Stimulated activated CD8-positive, alpha-beta memory T cell treated with anti-CD3 and anti-CD28 coated beads, Interleukin-4, amount 100 ng/mL, for 4 hours (primary cell): ENCODE measurements at places on chromosomes 12 and 14.

DNA sequence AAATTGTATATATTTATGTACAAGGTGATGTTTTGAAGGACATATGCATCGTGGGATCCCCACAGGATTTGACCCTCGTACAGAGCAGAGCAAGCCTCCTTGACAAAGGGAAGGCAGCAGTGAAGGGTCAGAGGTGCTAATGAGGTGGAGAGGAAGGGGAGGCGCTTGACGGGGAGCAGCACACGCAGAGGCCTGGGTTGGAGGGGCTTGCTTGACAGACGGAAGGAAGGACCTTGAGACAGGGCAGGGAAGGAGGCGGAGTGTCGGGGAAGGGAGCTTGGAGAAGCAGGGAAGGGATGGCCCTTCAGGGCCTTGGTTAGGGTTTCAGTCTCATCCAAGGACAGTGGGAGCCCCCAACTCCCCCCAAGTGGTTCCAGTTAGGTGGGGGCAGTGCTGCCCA lies 52.6 kb downstream of the ZNF664 start:
- DNase-seq = no peak

DNA sequence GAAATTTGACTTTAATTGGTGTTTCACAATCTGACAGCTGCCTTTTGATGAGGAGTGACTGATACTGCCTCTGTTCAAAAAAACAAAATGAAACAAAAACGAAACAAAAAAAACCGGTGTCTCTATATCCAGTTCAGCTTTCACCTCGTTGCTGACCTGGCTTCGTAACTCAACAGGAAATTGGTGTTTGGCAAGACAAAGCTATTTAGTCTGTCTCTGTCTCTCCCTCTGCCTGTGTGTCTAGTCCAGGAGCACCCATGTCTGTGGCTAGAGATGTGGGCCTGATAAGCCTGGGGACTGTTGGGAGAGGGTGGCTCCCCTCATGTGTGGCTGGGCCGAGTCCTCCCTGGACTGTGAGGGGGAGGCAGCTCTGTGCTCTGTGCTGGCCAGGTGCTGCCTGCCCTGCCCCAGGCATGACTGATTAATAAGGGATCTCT lies 11.3 kb downstream of the CACNA1C start:
- DNase-seq = no peak

DNA sequence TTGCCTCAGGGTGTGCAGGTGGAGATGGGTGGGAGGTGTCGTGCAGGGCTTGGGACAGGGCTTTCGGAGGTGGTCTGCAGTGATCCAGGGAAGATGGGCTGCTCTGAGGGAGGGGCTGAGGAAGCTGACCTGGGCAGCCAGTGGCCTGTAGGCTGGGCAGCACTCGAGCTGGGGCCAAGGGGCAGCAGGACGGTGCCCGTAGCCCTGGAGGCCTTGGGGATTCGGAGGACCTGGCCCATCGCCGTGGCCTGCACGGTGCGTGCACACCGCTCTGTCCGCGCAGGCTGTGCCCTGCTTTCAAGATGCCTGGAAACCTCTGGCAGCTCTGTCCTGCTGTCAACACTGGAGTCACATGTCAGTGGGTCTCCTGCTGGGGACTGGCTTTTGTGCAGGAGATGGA lies 9.1 kb downstream of the PACS2 start:
- no peak for DNase-seq

DNA sequence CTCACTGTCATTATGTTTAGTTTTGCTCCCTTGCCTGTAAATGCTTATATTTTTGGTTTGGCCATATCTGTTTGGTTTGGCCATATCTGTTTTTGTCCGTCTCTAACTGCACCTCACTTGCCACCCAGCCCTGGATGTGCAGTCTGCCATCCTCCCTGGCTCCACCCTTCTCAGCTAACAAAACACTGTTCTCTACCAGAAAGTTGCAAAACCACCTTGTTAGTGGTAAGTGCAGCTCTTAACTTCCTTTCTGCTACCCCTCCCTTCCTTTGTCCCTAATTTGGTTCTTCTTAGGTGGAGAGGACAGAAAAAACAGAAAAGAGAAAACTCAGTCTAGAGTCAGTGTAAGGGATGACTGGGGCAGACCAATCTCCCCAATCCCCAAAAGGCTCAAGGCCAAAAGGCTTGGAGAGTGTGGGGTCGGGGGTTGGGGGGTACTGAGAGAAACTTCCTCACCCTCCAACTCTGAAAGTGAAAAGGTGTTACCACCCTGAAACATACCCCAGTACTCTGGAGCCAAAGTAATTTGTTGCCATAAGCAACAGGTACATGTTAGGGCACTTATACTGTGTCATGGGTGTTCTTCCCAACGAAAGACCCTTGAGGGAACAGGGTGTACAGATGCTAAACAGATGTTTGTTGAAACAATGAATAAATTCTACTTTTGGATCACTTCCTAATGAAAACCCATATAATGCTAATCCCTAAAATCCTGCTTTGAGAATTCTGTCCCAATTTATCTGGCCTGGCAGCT lies 5.0 kb downstream of the BIN2 start:
- DNase-seq = no peak

DNA sequence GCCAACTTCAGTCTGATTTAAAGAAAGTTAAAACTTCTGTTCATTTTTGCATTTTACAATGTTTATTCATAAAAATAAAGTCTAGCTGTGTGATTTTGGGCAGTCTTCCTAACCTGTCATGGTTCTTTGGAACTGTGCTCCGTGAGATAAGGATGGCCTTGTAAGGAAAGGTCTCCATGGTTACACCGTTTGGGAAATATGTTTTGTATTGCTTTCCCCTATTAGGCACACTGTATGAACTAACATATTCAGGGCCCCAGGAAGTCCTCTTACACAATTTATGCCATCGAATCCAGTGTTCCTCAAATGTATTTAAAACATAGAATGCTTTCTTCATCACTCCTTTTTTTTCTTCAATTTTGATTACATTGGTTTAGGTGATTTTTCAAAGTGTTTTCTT lies 54.5 kb downstream of the APAF1 start:
- DNase-seq = no peak

DNA sequence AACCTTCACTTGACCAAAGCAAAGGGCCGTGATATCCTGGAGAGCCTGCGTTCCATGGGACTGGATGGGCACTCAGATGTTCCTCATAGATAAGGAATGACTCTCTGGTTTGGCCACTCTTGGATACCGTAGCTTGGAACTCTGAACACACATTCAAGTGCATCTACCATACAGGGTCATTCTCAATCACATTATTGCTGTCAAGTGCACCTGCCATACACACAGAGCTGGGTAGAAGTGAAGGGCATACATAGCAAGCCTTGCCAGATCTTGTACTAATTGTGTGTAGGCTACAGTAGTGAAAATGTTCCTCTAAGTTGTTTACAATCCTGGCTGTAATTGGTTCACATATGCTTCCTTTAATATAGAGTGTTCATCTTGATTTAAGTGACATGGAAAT lies 58.3 kb downstream of the PELI2 start:
- no peak for DNase-seq

- DNase-seq = no peak
Observed at GRCh38 chr12:79650440-79650839, 40.3 kb downstream of the PAWR start.

DNA sequence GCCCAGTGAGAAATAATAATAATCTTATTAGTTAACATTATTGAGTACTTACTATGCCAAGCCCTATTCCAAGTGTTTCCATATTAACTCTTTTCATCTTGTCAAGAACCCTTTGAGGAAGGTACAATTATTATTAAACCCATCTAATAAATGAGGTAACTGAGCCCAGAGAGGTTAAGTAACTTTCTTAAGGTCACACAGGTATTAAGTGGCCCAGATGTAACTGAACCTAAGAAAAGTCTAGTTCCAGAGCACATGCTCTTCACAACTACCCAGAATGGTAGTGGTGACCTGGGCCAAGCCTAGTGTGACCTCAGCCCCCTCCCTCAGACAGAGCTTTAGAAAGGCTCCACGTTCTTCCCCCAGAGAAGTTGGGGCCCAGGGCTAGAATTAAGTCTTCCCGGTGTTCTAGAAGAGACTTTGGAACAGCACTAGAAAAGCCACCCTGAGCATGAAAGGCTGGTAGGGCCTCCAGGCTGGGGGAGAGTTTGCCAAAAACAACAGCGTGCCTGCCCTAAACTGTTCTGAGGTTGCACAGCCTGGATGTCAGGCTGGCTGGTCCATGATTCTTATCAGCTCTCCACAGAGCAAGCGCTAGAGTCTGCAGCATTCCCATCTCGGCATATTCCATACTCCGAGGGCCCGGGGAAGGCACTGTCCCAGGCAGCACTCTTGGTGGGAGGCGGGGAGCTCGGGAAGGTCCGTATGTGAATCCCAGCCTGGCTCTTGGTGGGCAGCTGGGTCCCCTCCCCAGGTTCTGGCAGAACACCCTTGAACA lies 41.3 kb upstream of the CTDSP2 start:
- no peak for DNase-seq

DNA sequence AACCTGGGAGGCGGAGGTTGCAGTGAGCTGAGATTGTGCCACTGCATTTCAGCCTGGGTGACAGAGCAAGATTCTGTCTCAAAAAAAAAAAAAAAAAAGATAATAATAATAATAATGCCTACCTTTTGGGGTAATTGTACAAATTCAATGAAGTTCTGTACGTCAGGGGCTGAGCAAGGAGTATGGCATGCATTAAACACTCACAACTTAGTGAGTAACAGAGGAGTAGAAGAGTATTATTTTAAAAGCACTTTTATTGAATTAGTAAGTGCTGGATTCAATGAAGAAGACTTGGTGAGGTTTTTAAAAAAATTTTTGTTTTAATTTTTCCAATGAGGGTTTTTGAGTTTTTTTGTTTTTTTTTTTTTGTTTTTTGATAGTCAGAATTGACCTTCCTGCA lies 783.6 kb upstream of the TBX3 start:
- no peak for DNase-seq

- no peak for DNase-seq
Observed at GRCh38 chr12:87332987-87333726, 696.0 kb downstream of the C12orf50 start.

GRCh38 chr12:20101046-20101445 lies 267.3 kb upstream of the PDE3A start:
- DNase-seq = no peak

DNA sequence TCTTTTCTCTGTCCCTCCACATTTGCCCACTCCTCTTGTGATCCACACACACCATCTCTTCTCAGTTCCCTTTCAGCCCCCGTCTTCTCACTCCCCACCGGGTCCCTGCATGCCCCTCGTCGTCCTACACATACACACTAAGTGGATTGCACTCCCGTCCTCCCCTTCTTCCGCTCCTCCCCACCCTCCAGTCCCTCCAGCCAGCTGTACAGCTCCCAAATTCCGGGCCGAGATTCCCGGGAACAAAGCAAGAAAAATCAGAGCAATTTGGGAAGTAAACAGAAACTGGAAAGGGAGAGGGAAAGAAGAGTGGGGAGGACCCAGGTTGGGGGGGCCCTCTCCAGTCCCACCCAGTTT lies 282 bp upstream of the IGFBP6 start:
- DNase-seq = no peak

DNA sequence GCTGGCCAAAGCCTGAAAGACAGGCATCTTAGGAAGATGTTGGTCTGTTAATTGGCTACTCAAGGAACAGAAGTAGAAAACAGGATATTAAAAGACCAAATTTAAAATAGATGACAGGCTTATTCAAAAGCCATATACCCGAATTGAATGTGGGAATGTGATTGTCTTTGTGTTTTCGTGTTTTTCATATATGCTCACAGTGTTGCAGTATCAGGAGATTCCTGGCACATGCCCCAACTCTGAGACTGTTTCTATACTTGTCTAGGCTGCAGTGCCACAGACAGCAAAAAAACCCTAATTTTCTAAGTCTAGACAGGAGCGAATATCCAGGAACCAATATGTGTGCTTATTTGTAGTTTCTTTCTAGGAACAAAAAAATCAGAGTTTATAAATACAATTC lies 57.4 kb upstream of the KRR1 start:
- no peak for DNase-seq

GRCh38 chr12:127632461-127632860 lies 634.5 kb upstream of the TMEM132C start:
- no peak for DNase-seq

DNA sequence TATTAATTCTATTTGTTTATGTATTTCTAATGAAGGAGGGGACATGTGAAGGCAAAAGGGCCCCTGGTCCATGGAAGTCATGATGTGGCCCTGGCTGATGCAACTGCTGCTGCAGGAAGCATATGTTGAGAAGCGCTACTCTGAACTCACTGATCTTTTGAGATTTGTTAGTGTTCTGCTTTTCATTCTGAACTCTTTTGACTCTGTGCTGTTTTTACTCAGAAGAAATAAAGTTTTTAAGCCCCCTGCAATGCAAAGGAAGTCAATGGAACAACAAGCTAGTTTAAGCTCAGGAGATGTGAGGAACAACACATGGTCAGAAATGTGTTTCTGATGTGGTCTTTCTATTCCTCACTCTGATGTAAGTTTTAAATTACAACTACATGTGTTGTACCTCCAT lies 88.9 kb upstream of the BTG1 start:
- no peak for DNase-seq

DNA sequence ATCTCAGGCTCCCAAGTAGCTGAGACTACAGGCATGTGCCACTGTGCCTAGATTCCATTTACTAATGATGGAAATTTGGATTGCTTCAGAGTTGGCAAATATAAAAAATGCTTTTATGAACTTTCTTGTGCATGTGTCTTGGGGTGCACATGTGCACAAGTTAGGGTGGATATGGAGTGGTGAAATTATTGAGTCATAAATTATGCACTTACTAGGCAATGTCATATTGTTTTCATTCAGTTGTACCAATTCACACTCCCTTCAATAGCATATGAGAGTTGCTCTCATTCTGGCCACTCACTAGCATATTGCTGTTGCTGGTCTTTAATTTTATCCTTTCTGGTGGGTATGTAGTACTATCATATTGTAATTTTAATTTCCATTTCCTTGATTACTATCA lies 45.7 kb upstream of the KRAS start:
- DNase-seq = no peak

DNA sequence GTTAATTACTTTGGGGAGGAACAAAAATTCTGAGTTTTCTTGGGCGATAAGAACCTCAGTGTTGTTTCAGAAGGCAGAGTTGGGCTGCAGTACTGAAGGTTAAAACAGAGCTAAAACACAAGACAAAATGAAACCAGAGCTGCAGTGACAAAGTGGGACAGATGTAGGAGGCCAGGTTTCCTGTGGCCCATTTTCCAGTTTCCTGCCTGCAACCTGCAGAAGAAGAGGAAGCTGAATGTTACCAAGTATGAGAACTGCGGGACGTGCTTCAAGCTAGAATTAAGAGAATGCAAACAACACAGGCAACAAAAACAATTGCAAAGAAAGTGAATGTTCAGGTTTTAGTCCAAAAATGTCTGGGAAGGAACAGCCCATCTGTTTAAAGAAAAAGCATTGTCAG lies 17.8 kb downstream of the ELK3 start:
- no peak for DNase-seq

GRCh38 chr14:50257732-50258131 lies 26.4 kb upstream of the SOS2 start:
- DNase-seq = no peak

DNA sequence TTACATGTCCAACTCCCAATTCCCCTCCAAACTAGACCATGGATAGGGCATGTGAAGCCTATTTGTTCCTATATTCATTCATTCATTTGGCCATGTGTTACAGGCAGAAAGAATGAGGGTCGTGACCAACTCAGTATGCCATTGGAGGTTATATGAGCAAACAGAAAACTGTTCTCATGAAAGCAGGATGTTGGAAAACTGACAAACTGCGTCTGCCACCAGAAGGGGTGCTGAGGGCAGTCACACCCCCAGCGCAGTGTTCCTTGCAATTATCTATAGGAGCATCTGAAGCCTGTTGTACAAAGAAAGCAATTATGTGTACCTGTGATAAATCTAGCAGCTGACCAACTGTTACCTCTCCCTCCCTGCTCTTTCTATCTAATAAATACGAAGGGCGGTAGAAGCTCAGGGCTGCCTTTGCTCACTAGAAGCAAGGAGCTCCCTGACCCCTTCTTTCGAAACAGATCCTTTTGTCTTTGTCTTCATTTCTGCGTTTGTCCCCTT lies 21.1 kb downstream of the ENTPD5 start:
- DNase-seq = no peak
